ENCODE measurements at places on chromosomes 2 and 18.
A peak's percentile ranks its signal among the peaks of the same experiment; 100 is the strongest.

DNA sequence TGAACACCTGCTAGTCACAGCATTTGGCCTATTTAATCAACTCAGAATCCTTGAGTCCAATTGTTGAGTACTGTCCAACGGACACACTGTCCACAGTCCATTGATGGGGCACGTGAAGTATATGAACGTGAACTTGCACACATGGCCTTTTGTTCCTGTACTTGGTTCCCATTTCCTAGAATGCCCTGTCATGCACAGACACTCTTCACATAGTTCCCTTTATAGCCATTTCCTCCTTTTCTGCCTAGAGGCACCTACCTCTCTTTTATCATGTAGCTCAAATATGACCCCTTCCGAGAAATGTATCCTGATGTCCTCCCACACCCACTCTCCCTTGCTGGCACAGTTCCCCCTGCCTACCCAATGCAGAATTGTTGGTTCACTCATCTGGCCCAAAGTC lies 8.7 kb upstream of the CRYGA start:
- no peak for DNase-seq

DNA sequence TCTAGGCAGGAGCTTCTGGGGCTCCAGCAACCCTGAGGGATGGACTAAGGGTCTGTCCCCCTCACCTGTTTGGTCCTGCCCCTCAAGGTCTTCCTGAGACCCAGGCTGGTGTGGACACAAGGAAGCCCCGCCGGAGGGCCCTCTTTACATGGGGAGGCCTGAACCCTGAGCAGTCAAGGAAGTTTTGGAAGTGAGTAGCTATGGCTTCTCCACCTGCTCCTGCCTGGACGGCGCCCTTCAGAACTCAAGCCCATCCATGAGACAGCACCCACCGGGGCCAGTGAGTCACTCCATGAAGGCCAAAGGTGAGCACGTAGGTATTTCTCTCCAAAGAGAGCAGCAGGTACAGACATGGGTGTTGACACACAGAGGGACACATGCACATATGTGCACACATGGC lies 98.2 kb upstream of the CTDP1 start:
- DNase-seq, result peak; percentile 2

DNA sequence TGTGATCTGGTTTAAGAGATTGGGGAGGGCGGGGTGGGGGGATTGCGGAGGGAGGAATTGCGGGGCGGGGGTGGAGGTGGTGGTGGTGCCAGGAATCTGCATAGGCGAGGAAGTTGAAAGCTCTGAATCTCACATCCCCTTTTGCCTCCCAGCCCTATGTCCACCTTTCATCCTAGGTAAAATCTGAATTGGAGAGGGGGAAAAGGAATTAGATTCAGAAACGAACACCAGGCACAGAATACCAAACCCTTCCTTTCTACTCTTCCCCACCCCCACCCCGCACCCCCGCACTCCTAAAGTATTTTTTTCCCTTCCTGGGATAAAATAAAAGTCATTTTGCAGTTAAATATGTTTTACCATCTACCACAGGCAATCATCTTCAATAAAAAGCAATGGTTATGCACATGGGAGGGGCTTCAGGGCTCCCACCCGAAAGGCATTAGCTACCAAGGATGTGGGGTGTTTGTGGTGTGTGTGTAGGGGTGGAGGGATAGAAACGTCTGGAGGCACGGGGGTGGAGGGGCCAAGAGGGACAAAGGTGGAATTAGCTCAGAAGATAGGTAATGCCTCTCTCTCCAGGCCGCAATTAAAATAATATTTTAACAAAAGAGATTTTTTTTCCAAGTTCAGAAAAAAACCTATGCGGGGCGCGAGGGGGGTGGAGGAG lies 1.8 kb downstream of the IGFBP5 start:
- no peak for DNase-seq

- DNase-seq, result no peak
Measured at GRCh38 chr2:189952536-189953109, 109.9 kb downstream of the MSTN start.

GRCh38 chr2:228646061-228646460 lies 464.6 kb upstream of the SPHKAP start:
- no peak for DNase-seq

- DNase-seq, result no peak
Measured at GRCh38 chr2:170842785-170843184, 26.1 kb downstream of the GAD1 start.

DNA sequence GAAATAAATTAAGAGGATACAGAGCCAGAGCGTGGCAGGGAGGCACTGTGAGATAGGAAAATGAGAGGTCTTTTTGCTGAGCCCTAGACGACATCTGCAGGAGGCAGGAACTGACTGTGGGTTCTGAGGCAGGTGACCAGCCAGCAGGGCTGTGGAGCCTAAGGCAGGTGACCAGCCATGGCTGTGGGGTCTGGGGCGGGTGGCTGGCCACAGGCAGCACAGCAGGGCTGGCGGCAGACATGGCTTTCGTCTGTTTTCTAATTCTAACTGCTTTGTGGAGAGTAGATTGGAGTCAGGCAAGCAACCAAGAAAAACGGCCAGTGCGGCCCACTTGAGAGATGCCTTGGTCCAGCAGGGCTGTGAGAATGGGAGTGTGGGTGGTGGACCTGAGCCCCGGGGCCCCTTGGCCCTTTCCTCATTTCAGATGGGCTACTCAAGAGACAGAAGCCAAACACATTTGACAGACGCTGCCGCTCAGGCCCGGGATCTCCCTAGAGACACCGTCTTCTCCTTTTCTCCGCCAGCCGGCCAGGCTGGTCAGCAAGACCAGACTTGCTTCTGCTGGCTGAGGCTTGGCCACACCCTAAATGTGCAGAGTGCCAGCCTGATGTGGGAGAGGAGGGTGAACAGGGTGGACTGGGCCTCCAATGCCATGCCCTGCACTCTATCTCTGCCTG lies 19.7 kb upstream of the GNAL start:
- no peak for DNase-seq

DNA sequence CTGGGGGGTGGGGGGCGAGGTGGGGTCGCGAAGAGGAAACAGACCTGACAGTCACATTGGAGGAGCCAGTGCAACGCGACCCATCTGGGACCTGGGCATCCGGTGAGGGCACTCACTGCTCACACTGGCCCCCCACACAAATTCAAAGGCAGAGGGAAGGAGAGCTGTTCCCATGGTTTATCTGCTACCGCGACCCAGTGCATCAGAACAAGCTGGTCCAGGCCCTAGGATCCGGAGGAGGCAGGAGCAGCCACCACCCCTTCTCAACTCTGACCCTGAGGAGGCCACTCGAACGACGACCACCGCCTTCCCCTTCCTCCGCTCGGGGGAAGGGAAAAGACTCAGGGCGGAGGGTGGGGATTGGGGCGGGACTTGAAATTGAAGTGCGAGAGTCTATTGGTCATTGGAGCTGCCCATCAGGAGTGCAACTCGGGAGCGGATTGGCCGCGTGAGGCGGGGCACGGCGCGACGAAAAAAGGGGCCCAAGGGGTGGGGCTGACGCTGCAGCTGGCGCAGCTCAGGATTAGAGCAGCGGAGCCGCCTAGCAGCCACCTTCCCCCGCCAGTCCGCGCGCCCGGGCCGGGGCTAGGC lies at the start of gene CDK5R2:
Gene CDK5R2, plus strand, starts transcription at position 526 of the 591 bp plus-strand sequence. CDS start 155 bp downstream, outside the sequence.
- DNase-seq, result peak; percentile 64

DNA sequence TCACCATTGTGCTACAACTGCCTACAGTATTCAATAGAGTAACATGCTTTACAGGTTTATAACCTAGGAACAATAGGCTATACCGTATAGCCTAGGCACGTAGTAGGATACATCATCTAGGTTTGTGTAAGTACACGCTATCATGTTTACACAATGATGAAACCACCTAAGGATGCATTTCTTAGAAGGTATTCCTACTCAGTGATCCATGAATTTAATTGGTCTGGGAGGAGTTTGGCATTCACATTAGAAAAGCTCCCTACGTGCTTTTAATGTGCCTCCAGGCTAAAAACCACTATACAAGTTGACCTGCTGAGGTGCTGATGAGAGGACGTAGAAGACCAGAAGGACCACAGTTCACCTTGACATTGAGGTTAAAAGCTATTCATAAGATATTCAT lies 154.5 kb upstream of the LRRTM1 start:
- no peak for DNase-seq

DNA sequence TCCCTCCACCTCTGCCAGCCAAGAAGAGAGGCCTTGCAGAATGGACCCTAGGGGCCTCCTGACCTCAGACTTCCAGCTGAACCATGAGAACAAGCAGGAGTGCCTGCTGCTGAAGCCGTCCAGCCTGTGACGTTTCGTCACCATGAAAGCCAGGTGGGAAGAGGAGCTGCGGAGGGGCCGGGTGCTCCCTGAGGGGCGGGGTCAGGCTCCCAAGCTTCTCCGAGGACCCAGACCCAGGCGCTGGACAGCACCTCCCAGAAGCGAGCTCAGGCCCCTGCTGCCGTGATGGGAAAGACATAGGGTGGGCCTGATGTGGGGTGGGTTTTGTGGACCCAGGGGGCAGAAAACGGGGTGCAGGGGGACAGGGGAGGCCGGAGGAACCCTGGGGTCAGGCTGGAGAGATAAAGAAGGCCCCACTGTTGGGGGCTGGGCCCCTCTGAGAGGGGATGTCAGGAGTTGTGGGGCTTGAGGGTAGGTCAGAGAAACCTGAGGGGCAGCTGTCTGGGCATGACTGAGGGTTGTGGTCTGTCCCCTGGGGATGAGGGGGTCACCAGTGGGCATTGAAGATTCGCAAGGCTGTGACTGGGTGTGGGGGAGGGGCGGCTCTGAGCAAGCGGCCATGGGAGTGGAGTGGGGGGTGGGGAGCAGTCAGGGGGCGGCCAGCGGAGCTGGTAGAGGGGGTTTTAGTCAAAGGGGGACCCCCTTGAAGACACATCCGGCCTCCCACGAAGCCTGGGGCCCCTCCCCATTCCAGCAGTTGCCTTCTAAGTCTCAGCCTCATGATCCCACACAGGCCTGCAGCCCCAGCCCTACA lies 73.4 kb upstream of the ODC1 start:
- DNase-seq, result no peak

DNA sequence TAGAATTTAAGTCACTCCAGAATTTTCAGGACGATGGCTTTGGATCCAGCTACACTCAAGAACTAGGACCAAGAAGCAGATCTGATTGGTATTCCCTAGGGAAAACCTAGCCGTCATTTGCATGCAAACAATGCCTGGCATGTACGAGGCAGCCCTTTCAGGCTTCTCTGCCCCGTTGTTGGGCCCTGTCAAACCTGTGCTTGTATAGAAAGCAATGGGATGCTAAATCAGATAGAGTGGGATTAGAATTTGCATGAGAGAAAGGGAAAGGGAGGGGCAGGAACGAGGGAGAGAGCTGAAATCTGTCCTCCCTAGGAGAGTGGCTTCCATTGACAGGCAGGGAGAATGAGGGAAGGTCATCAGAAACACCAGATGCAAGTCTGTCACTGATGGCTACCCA lies 28.6 kb downstream of the ARID5A start:
- no peak for DNase-seq

DNA sequence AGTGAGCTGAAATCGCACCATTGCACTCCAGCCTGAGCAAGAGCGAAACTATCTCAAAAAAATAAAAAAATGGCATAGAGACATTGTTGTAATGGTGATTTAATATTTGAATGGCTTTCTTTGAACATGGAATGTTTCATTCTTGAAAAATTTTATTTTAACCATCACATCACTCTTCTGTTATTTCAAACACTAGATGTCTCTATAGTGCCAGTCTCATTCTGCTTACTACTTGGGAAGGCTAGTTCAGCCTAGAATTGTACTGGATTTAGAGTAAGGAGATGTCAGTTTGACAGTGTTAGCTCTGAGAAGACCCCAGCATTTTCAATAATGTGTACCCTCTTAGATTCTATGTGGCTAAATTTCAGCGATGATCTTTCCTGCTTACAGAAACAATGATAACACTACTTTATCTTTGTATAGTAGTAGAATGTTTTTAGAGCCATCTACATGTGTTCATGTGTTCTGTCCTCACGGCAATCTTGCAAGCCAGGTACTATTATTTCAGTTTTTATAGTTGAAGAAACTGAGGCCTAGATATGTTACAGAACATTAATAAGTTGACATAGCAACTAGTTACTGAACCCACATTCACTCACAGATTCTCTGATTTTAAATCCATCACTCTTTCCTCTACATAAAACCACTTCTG lies 142.9 kb upstream of the ZSWIM2 start:
- DNase-seq, result no peak

GRCh38 chr2:145841973-145842372 lies 1322.1 kb upstream of the ZEB2 start:
- DNase-seq, result no peak

GRCh38 chr2:176817061-176817565 lies 395.5 kb upstream of the HNRNPA3 start:
- DNase-seq, result peak; percentile 27

DNA sequence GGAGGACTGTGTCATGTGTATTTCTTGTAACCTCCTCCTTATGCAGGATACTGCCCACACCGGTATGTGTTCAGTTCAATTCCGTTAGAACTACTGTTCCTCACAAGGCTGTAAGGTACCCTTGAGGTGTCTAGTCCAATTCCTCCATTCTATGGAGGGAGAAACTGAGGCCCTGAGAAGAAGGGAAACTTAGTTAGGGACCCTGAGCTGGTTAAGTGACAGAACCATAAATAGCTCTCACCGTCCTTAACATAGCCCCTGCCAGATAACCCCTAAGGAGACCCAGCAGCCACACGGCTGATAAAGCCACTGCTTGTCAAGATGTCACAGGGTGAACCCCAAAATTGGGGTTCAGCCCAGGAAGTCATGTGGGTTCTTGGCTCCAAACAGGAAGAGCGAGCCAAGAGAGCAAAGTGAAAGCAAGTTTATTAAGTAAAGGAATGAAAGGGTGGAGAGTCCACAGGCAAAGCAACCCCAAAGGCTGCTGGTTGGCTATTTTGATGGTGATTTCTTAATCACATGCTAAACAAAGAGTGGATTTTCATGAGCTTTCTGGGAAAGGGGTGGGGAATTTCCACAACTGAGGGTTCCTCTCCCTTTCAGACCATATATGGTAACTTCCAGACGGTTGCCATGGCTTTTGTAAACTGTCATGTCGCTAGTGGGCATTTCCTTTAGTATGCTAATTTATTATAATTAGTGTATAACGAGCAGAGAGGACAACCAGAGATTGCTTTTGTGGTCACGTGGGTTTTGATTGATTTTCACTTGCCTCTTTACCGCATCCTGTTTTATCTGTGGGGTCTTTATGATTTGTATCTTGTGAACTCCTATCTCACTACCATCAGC lies 83.4 kb upstream of the RTN4 start:
- DNase-seq, result peak; percentile 42

GRCh38 chr2:101446869-101447268 lies 28.0 kb downstream of the RFX8 start:
- no peak for DNase-seq

GRCh38 chr2:48066000-48066399 lies 159.7 kb upstream of the FBXO11 start:
- DNase-seq, result no peak

- no peak for DNase-seq
Measured at GRCh38 chr2:44342854-44343253, 18.4 kb downstream of the PREPL start.

DNA sequence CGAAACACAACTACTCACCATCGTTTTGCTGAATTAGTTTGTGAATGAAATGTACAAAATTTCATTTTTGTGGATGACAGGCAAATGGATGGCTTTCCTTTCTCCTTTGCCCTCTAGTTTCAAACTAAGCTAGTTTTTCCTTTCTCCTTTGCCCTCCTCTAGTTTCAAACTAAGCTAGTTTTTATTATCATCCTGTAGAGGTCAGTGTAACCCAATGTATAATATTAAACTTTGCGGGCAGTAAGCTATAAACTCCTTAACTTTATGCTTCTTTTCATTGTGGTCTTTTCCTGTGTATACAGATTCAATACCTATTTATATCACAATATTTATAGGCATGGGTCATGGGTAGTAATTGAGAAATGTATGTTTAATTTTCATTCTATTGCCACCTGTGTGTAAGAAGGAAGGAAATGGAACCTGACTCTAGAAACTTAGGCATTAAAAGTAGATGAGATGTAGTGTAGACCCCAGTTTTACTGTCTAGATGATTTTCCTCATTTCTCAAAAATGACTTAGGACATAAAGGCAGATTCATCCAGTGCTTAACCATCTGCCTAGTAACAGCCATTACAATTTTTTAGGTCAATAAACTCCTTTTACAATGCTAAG lies 58.1 kb downstream of the MAP3K19 start:
- no peak for DNase-seq

Data from activated T-cell treated with anti-CD3 and anti-CD28 coated beads, Interleukin-2, amount 50 U/mL, for 1 hour (primary cell).